CD4-positive, alpha-beta memory T cell (primary cell): ENCODE measurements at places on chromosomes 2 and 18. TPM values are rescaled to one million over a fixed set of nuclear protein-coding genes. Genes with fewer than 3 reads are reported as not detected.

DNA sequence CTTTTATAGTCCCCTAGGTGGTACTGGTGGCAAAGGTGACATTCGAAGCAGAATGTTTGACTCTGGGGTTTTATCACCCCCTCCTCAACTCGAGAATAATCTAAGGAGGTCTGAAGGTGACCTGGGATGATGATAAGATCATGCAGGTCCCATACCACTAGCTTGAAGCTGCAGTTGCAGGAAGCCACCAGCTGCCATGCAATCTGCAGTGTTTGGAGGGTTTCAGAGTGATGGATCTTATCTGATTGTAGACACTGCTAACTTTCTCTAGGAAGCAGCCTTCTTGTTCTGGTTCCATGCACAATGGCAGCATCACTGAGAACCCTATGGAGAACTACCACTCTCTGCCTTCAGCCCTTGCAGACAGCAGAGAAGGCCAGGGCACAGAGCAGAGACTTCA lies 59.4 kb upstream of the LRPPRC start:
- DNase-seq, result no peak

TACR1 gene
- not detected for total RNA-seq

GPN1 gene
- 32.8 TPM for total RNA-seq

DNA sequence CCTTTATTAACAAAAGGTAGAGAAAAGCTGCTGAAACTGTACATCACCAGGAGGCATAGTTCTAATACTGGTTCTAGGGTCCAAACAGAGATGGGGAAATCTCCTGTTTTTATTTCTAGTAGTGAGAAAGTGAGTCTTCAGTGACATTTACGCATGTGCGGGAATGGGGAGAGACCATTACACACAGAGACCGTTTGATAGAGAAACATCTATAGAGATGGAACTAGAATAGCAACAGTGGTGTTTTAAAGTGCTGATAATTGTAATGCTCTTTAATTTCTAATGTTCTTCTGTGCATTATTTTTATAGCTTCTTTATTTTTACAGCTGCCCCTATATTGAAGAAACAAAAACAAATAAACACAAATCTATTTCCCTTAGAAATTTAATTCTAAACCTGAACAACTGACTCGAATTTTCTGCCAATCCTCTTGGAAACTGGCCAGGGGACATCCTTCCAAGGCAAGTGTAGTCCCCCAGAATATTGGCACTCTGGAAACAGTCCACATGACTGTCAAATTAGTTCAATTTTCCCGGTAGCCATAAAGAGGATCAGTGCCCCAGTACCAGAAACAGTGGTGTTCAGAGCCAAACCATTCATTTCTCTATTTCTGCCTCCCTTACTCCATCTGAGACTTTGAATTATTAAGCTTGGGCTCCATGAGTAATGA lies 260.9 kb downstream of the ICOS start:
- no peak for DNase-seq

- peak; percentile 82 for DNase-seq
These were observed 8.5 kb downstream of the HES6 start for GRCh38 chr2:238231251-238231793.

DNA sequence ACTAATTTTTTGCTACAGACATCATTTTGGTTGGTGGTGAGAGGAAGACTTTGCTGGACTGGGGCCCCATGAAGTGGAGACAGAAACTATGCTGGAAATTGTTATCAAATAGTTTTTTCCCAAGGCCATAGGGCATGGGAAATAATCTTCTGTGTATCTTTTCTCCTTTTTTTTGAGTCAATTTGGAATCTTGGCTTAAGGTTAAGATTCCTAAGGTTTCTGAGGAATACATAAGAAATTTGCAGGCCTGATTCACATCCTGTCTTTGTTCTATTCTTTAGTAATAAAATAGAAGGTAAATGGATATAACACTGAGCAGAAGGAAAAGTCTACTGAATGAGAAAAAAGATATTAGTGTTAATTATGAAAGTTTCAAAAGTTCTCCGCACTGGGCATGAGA lies 16.6 kb downstream of the SMC6 start:
- DNase-seq, result no peak

DNA sequence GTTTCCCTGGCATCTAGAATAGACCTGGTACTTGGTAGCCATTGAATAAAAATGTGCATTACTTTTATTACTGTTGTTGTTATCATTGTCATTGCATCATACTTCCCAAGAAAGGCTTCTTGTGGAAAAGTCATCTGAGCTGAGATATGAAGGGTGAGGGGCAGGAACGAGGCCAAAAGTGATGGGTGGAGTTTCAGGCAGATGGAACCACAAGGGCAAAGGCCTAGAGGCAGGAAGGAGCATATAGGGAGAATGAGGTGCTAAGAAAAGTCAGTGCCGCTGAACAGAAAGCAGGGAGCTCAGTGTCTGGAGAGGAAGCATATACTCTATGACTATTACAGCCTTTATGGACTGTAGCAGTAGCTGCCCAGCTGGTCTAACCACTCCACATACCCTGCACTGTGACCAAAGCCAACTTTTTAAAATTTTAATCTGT lies 219.3 kb downstream of the SPP2 start:
- DNase-seq, result no peak

DNA sequence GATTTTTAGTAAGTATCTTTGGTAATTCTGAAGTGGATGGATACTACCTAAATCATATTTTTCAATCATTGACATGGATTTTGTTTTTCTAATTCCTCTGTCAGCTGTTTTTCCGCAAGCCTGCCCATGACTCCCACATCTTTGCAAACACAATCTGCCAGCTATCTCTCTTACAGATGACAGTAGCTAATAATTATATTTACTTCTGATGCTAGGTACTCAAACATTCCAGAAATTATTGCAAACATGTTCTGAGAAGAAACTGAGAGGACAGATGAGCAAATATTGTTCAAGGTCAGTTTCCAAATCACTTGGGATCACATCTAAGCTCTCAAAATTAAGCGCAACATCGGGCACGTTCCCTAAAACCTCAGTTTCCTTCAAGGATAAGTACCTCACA lies 270.0 kb upstream of the CDH19 start:
- no peak for DNase-seq

- no peak for DNase-seq
These were observed 72.5 kb downstream of the FAM210A start for GRCh38 chr18:13653746-13654433.

- no peak for DNase-seq
These were observed 109.1 kb upstream of the DNAJC10 start for GRCh38 chr2:182606728-182607681.

GRCh38 chr18:76255070-76255683 lies 239.9 kb downstream of the ZNF516 start:
- DNase-seq, result no peak

GRCh38 chr2:7621018-7621814 lies 704.0 kb downstream of the RNF144A start:
- no peak for DNase-seq

RASGRP3 gene
- total RNA-seq, result 2.2 TPM

DNA sequence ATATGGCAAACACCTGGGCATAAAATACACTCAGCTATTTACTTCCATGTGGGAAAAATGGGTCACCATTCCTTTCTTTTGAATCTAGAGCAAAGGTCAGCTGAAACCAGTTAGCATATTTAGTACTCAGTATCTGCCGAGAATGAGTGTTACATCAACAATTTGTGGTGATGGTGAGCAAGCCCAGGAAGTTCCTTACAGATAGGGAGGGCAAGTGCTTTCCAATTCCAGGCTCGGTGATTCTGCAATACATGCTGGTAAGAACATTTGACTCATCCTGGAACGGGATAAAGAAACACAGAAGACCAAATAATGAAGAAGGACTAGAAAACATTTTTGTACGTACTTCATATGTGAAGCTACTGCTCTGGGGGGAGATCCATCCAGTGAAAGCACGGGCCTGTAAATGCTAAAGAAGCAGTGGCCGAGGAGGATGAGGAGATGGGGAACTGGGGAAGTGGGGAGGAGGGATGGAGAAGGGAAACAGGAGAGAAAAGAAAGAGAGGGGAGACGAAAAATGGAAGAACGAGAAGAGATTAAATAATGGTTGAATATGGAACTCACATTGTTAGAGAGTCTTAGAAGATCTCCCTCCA lies 251.9 kb downstream of the TTC32 start:
- DNase-seq, result no peak

TUBA4B gene
- not detected for total RNA-seq

POTEI gene
- not detected for total RNA-seq

- DNase-seq, result no peak
These were observed 291.5 kb upstream of the KLHL29 start for GRCh38 chr2:23093513-23093912.

GRCh38 chr2:160073284-160073888 lies 11.0 kb upstream of the PLA2R1 start:
- DNase-seq, result no peak

IRS1 gene
- 2.4 TPM for total RNA-seq

GRCh38 chr2:10533811-10534321 lies 85.7 kb upstream of the ODC1 start:
- no peak for DNase-seq

GRCh38 chr2:179226203-179226960 lies 38.2 kb downstream of the SESTD1 start:
- no peak for DNase-seq

MEX3C gene
- 60.9 TPM for total RNA-seq

CRYGC gene
- not detected for total RNA-seq

BIN1 gene
- 103 TPM for total RNA-seq

NTSR2 gene
- not detected for total RNA-seq

DNA sequence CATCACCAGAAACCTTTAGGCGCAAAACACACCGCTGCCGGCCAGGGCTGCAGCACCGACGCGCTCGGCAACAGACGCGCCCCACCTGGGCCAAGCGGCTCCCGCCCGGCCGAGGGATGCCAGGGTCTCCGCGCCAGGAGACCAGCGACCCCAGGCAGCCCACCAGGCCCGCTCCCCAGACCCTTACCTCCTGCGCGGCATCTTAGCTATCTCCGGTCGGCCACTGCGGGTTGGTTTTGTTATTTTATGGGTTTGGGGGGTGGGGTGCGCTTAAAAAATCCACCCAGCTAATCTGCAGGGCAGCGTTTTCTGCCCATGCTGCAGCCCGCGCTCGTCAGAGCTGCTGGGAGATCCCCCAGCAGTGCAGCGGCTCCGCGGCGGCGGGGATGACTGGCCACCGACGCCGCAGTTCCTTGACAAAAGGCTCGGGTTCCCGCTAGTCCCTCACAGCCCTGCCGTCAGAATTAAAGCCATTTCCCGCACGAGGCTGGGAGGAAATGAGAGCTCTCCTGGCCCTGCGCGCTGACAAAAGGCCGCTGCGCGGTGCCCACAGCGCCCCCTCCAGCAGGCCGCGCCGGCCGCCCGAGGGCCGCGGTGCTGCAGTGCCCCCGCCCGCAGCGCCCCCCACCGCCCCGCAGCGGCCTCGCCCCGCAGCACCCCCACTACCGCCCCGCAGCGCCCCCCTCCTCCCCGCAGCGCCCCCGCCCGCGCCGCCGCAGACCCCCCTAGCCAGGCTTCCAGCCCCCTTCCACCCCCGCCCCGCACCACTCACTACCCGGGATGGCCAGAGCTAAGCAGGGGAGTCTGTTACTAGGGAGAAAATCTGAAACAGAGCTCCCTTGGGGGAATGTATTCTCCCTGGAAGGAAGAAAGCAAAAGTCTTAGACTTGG lies at the start of gene ADD2:
Gene ADD2, minus strand, starts transcription at position 502 of the 891 bp plus-strand sequence. CDS start 61,792 bp downstream, outside the sequence.
- no peak for DNase-seq

DNA sequence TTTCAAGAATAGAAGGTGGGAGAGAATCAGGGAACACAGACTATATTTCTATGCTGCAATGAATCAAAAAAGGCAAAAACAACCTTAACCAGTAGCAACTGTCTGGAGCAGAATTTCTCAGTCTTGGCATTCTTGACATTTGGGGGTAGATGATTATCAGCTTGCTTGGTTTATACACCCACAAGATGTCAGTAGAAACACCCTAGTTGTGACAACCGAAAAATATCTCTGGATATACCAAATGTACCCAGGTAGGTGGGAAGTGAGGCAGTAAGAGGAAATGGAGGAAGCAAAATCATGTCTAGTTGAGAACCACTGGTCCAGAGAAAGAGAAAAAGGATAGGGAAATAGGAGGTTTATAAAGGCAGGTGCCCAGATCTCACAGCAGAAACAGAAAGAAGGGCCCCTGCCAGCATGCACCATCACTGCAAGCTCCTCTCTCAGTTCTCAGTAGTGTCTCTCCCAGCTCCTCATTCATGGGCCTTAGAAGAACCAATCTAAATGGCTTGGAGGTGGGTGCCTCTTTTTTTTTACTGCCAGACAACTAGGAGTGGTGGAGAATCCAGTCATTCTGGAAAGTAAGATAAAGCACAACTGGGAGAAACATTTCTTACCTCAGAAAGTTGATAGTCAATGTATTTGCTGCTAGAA lies 50.4 kb downstream of the MBD2 start:
- no peak for DNase-seq

SF3B6 gene
- 50.0 TPM for total RNA-seq

DNA sequence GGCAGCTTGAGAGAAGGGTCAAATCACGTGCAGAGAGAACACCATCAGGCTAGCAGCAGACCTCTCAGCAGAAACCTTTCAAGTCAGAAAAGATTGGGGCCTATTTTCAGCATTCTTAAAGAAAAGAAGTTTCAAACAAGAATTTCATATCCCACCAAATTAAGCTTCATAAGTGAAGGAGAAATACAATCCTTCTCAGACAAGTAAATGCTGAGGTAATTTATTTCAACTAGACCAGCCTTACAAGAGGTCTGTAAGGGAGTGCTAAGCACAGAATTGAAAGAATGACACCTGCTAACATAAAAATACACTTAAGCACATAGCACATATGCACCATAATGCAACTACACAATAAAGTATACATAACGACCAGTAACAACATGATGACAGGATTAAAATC lies 693.9 kb downstream of the NYAP2 start:
- DNase-seq, result no peak

DNA sequence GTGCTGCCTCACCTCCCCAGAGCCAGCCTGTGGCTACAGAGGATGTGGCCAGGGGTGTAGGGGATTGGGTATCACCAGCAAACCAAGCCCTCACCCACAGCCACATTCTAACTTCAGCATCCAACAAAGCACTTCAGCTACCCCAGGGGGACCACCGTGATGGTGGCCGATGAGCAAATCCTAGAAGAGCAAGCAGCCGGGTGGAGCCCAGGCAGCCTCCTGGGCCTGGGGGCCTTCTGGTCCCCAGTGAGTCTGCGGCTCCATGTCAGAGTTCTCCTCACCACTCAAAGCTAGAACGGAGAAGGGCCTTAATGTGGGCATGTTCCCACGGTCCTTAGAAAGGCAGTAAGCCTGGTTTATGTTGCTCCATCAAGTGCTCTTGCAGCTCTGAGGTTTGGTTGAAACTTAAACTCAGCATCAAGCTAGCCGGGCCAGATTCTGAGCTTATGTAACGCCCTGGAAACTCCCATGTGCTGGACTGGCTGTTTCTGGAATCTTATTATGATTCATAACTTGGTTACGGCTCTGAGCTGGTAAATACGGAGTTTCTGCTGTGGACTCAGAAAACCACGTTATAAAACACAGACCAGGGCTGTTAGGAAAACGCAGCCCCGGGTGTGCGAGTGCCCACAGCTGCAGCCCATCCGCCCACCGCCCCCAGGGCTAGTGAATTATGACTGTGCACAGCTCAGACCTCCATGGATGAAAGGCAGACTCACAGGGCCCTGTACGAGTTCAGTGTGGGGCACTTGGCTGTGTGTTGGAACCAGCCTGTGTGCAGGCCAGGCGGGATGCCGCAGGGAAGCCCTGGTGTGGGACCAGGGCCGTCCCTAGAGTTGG lies 99.8 kb downstream of the SEPTIN10 start:
- no peak for DNase-seq
